ENCODE measurements at places on chromosomes 1 and 21.
A peak's percentile ranks its signal among the peaks of the same experiment; 100 is the strongest.

DNA sequence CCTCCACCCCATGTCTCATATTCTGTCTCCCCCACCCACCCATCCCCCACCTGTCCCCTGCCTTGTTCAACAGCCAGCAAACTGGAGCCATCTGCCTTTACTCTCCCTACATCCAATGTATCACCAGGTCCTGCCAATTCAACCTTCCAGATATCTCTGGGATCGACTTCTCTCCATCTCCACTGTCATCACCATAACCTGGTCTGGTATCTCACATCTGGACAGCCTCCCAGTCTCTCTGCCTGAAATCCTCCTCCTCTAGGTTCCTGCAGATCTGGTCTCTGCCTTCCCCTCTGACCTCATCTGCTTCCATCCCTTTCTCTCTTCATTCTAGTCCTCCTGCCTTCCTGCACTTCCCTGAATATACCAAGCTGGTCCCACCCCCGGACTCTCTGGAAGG is 22.2 kb upstream of the CDCA8 start:
- DNase-seq, result no peak

DNA sequence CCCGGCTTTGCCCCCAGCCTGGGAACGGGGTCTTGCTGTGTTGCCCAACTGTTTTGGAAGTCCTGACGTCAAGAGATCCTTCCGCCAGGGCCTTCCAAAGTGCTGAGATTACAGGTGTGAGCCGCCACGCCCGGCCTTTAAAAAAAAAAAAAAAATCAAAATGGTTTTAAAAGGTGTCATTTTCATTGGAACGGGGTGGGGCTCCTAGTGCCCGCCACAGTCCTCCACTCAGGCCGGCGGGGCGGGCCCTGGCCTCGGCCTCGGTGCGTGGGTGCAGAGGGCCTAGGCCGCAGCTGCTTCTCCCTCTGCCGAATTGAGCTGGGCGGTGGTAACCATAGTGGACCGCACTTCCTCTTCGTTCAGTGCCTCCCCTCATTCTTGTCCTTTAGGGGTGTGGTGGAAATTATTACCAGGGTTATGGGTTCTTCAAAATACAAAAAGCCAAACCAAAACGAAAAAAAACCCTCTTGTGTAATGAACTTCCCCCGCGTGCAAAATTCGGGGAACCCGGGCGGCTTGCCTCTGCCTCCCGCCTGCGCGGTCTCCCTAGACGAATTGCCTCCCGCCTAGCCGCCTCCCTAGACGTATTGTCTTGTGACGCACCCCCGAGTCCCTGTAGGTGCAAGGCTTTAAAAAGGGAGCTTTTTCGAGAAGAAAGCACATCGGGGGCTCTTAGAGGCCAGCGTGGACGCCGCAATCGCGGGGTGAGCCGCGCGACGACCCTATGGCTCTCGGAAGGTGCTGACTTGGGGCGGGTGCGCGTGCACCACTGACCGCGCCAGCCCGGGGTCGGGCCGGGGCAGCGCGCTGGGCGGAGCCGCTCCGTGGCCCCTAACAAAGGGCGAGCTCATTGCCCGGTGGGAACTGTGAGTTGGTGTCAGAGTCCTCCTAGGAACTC is 10.5 kb upstream of the SPEN start:
- peak; percentile 46 for DNase-seq

- DNase-seq, result no peak
These were observed 27.0 kb downstream of the TTC39A start for GRCh38 chr1:51303315-51303714.

DNA sequence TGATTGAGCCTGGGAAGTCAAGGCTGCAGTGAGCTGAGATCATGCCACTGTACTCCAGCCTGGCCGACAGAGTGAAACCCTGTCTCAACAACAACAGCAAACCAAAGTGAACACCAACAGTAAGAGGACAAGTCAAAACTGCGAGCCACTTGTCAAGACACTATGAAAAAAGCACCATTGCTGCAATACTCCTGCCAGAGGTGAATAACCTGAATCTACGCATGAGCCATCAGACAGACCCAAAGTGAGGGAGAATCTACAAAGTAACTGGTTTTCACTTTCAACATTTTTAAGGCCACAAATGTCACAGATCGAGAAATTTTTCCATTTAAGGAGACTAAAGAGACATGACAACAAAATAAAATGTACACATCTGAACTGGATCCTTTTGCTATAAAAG is 21.9 kb downstream of the SYNJ1 start:
- no peak for DNase-seq

DNA sequence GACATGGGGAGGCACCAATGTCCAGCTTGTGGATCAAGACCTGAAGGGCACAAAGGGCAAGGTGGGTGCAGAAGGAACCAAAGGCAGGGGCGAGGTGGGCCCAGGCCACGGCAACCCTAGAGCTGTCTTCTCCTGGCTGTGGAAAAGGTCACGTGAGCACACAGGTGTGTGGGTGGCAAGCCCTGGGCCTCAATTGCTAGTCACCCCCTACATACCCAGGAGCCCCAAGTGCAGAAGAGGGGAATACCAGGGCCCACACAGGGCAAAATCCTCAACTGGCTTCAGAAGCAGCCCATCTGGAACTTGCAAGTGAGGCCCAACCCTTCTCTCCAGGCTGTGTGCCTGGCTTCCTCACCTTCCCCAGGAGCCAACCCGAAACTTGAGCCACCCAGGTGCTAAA is 25.6 kb downstream of the ZBTB17 start:
- peak; percentile 76 for DNase-seq

DNA sequence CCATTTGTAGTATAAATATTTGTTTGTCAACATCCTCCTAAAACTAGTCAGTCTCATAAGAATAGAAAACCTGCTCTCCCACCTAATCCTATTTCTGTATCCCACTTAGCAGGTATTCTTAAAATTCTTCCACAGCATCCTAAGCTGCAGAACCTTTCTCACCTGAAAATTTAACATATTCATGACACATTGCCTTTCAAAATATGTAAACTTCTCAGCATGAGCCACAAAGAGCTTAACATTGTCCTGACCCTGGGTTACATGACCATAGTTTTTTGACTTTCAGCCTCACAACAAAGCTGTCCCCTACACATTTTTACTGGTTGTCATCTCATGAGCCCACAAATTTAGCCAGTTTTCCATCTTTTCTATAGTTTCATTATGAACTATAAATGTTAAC is 712.1 kb downstream of the LTN1 start:
- no peak for DNase-seq

- no peak for DNase-seq
These were observed 172.7 kb downstream of the TPR start for GRCh38 chr1:186202271-186202764.

DNA sequence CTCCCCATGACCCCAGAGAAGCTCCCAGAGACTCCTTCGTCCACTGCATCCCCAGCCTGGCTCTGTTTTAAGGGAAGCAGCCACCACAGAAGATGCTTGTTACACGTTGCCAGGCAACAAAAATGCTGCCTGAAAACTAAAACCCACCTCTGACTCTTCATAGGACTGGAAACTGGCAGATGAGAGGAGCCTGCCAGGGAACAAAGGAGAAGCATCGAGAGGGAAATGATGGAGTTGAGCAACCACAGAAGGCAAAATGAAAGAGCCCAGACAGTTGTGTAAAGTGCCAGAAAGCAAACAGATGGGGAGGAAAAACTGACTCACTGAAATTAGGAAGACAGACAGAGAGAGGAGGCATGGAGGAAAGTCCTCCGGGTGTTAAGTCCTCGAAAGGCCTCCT is 118.4 kb downstream of the KCNN3 start:
- DNase-seq, result no peak

GRCh38 chr1:65525266-65526048 is 105.0 kb downstream of the LEPR start:
- DNase-seq, result no peak

GRCh38 chr1:46554597-46555381 is 3.3 kb upstream of the KNCN start:
- DNase-seq, result no peak

GRCh38 chr1:61141288-61142042 is 59.1 kb downstream of the NFIA start:
- DNase-seq, result no peak

GRCh38 chr1:28913786-28914227 is 562 bp upstream of the EPB41 start:
- DNase-seq, result no peak

DNA sequence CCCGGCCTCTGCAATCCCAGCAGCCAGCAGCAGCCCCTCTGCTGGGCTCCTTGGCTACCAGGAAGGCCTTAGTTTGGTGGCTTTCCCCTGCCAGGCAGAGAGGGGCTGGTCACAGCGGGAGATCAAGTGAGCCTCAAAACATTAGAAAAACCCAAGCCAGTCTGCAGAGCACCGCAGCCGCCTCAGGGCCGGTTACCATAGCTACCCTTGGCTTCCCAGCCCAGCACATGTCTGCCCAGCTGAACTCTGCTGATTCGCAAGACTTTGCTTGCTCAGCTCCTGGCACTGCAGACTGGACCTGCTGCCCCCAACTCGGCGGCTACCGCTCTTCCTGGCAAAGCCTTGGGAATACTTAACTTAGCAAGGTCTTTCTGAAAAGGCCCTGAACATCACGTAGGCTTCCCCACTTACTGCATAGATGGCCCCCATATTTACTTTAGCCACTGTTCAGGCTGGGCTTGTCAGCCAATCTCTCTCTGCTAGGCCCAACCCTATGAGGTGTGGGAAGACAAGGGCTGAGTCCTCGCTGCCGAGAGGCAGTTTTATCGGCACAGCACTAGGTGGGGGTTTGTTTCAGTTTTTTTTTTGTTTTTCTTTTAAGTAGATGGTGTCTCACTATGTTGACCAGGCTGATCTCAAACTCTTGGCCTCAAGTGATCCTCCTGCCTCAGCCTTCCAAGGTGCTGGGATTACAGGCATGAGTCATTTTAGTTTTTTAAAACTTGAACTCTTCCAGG is 28.6 kb upstream of the PLEKHG5 start:
- no peak for DNase-seq

GRCh38 chr1:112439592-112439991 is 43.6 kb downstream of the CTTNBP2NL start:
- DNase-seq, result no peak

- no peak for DNase-seq
These were observed 185.9 kb downstream of the TPR start for GRCh38 chr1:186189156-186189555.

DNA sequence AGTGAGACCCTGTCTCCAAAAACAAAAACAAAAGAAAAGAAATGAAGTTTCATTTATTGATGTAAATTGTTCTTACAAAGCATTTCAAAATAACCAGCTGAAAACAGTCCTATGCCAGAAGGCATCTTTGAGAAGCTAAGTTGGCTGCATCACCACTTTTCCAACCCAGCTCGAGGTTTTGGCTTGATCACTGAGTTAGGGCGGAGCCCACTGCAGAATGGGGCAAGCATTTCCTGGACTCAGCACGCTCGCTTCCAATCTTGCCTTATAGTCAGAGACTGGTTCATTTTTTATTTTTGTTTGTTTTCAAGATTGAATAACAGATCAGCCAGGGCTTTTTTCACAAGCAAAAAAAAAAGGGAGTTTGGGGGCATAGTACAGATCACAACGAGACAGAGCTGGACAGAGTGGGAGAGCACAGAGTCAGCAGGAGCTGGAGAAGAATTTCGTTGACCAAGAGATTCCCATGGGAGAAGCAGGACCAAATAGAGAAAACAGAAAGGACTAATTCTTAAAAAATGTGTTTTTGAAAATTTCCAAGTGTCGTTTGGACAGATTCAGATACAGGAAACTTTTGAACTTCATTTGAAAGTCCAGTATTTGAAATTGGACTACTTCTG is 23.5 kb upstream of the COL6A1 start:
- DNase-seq, result no peak

DNA sequence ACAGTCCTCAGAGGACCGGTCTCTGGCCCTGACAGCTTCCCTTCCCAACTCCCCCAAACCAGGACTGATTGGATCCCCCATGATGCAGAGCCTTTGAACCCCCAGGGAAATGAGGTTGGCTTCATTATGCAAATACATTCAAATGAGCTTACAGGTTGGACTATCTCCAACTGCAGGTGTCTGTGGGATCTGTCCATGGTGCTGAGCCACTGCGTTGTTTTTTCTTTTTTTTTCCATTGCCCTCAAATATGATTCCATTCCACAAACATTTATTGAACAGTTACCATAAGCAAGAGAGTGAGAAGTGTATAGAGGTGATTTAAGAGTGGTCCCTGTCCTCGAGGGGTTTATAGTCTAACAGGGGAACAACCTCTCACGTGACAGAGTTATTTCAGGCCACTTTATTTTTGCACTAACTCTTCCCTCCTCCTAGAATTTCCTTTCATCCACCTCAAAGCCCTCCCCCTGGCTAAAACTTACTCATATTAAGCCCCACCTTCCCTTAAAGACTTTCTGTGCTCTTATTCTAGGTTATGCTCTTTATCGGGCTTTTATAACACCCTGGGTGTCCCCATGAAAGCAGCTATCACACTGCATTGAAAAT is 21.9 kb downstream of the DLGAP3 start:
- no peak for DNase-seq

GRCh38 chr1:186443638-186444037 is 17.3 kb downstream of the PDC start:
- no peak for DNase-seq

DNA sequence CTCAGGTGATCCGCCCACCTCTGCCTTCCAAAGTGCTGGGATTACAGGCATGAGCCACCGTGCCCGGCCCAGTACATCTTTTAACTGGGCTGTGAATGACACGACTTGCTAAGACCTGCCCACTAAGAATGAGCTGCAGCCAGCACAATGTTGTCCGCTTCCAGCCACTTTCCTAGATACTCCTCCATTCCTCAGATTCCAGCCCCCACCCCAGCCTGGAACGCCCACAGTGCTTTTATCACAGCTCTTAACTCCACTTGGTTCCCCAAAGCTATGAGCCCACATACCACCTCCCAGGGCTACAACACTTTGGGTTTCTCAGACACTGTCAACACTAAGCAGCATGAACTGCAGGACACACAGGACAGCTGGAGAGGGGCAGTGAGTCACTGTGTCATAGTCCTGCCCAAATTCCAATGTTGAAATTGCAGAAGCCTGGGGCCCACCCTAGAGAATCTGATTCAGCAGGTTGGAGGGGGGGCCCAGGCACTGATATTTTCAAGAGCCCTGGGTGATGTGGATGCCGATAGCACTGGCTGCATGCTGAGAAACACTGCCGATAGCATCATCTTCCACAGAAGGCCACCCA is 58.0 kb downstream of the ACBD3 start:
- no peak for DNase-seq

GRCh38 chr21:43281661-43282357 is 113.0 kb downstream of the CRYAA start:
- DNase-seq, result no peak

DNA sequence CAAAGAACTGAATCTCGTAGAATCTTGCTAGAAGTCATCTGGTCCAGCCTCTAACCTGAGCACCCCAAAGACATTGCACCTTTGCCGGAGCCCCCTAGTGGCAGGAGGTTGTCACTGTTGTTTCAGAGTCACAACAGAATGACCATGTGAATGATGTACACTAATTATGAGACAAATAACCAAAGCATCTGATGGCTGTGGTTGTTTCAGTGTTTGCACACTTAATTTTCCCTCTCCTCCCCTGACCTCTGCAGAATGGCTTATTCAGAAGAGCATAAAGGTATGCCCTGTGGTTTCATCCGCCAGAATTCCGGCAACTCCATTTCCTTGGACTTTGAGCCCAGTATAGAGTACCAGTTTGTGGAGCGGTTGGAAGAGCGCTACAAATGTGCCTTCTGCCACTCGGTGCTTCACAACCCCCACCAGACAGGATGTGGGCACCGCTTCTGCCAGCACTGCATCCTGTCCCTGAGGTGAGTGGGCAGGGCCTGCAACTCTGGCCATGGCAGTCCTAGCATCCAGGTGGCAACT is 26.4 kb downstream of the TRAF5 start:
- DNase-seq, result peak; percentile 66

Data from activated CD4-positive, alpha-beta T cell treated with anti-CD3 and anti-CD28 coated beads, Interleukin-2, amount 50 U/mL, for 48 hours (primary cell).